ENCODE measurements at places on chromosomes 5 and 9.

- no peak for DNase-seq
Observed at GRCh38 chr9:34185778-34186551, 7.1 kb downstream of the UBAP1 start.

- no peak for DNase-seq
Observed at GRCh38 chr5:131230406-131230805, 33.4 kb upstream of the CDC42SE2 start.

DNA sequence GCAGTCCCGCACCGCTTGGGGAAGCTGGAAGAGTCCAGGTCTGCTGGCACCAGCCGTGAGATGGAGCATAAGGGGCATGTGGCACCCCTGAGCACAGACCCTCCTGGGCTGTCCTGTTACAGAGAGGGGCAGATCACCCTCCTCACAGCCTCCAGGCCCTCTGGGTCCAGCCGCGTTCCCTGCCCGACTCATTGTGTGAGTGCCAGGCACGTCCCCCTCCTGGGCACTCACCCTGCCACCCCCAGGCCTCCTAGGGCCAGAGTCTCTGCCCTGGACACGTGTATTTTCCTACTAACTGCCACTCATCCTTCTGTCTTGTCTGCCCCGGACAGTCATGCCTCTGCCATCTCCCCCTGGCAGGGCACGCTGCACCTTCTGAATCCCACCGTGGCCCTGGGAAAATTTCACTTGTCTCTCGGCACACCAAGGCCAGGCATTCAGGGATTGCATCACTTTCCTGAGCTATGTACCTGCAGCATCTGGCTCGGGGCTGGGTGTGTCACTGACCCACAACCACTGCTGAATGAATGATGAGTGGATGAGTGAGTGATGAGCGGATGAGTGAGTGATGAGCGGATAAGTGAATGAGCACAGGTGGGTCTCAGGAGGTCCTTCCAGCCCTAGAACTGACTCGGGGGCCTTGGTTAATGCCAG is 21.5 kb upstream of the FCN1 start:
- no peak for DNase-seq

- no peak for DNase-seq
Observed at GRCh38 chr5:86806206-86806605, 188.5 kb downstream of the COX7C start.

DNA sequence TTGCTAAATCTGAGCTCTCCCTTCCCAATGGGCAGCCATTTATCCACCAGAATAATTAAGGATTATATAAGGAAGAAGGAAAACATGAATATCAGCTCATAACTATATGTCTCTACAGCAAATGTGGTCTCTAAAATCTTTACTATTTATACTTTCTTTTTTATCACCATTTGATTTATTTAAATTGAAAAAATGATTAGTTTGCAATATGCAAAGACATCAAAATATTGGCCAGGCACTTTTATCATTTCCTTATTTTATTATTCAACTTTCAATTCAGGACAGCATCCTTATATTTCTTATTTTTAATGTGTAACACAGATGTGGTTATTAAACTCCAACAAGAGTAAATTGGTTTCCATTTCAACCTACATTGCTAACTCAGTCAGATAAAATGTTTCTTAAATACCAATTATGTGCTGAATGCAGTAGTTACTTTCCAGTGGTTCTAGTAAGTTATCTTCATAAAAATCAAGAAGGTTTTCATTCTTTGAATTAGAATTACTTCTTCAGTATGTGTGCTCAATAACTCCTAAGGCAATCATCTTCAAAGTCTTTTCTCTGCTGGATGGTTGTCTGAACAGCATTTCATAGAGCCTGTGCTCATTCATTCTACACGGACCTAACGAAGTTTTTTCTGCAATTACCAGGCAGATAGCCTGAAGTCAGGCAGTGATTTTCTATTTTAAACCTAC is 1148.0 kb downstream of the CDH12 start:
- DNase-seq = no peak

DNA sequence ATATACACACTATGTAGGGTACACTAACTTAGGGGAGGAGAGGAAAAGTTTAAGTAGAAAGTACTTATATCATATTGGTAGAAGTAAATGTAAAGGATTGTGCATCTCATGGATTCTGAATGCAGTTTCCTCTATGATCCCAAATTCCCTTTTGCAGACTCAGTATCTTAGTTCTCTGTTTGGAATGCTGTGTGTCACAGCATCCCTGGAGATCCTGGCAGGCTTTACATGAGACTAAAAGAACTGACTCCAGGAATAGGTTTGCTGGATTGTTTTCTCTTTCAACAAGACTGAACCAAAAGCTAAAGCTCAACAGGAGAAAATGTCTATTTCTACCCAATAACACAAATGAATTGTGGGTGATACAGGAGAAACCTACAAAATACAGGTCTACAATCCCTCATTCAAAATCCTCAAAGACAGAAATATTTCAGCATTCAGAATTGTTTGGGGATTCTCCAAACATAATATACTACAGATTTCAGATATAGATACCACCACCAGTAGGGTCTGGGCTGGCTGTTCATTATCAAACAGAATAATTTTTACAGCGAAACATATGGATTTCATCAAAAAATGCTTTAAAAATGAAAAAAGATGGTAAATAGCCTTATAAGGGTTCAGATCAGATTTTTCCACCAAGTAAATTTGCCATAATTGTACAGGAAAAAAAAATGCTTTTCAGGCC is 324.7 kb upstream of the GRAMD2B start:
- no peak for DNase-seq

GRCh38 chr9:130128733-130129431 is 43.3 kb upstream of the NCS1 start:
- DNase-seq = no peak

All from neuronal stem cell (in vitro differentiated cells).